ENCODE measurements at places on chromosomes 3 and 15.
A peak's percentile ranks its signal among the peaks of the same experiment; 100 is the strongest.

GRCh38 chr3:71423151-71423906, 160.2 kb downstream of the FOXP1 start:
- no peaks in the 10 kb centered on the region for H3K27me3 ChIP-seq
- no peak overlapping the region for H3K4me3 ChIP-seq
- peaks cover 25% of the 10 kb centered on the region for H3K4me1 ChIP-seq
- no peak overlapping the region for H3K27ac ChIP-seq
- DNase-seq, result peak; percentile 74

DNA sequence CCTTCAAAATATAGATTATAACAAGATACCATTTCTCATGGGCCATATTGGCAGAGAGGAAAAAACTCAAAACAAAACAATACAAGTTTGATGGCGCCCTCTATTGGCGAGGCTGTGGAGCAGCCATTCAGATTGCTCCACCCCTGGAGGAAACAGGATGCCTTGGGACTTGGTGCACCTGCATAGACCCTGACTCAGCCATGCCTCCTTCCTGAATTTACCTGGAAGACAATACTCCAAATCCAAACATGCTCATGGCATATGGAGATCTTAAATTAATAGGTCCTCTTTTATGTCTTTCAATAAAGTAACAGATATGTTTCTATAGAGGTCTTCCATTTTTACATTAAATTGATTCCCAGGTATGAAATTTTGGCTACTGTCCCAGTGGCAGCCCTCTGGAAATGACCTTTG, 90.0 kb downstream of the APBA2 start:
- no peak for DNase-seq
- no peaks in the 10 kb centered on the region for H3K4me1 ChIP-seq
- no peaks in the 10 kb centered on the region for H3K27me3 ChIP-seq
- no peaks in the 10 kb centered on the region for H3K36me3 ChIP-seq
- no peak overlapping the region for H3K4me3 ChIP-seq
- no peak overlapping the region for H3K27ac ChIP-seq

- no peak overlapping the region for H3K27ac ChIP-seq
- no peaks in the 10 kb centered on the region for H3K27me3 ChIP-seq
- H3K36me3 ChIP-seq, result peaks cover 49% of the 10 kb centered on the region
- H3K4me3 ChIP-seq, result no peak overlapping the region
- H3K4me1 ChIP-seq, result no peaks in the 10 kb centered on the region
- DNase-seq, result no peak
Observed at GRCh38 chr3:138684396-138684795, 75.8 kb downstream of the FAIM start.

GRCh38 chr3:195175076-195175475, 95.9 kb downstream of the XXYLT1 start:
- no peak for DNase-seq
- no peak overlapping the region for H3K27ac ChIP-seq
- H3K27me3 ChIP-seq, result no peaks in the 10 kb centered on the region
- H3K4me3 ChIP-seq, result no peak overlapping the region
- H3K4me1 ChIP-seq, result peaks cover 46% of the 10 kb centered on the region

- peaks cover 10% of the 10 kb centered on the region for H3K27me3 ChIP-seq
- no peak overlapping the region for H3K27ac ChIP-seq
- H3K4me3 ChIP-seq, result no peak overlapping the region
- DNase-seq, result no peak
- H3K36me3 ChIP-seq, result no peaks in the 10 kb centered on the region
Observed at GRCh38 chr3:127368186-127369032, 80.6 kb upstream of the PRR20G start.

DNA sequence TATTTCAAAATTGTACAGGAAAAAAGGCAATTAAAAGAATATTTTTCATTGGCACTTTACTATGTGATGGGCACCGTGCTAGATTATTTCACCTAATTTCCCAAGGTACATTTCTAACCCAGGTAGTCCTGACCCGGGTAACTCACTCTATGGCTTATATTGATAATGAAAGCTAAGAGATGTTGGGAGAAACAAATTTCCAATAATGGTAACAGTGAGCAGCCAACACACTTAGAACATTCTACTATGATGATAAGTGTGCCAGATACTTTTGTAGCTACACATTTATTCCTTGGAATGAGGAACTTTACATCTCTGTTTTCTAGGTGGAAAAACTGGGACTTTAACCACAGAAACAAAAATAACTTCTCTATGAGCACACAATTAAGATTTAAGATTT, 7.5 kb downstream of the CCNL1 start:
- peaks cover 89% of the 10 kb centered on the region for H3K36me3 ChIP-seq
- H3K4me1 ChIP-seq, result peaks cover 43% of the 10 kb centered on the region
- H3K4me3 ChIP-seq, result no peak overlapping the region
- no peak for DNase-seq

GRCh38 chr3:98754483-98754882, 8.7 kb upstream of the ST3GAL6 start:
- H3K27ac ChIP-seq, result no peak overlapping the region
- no peaks in the 10 kb centered on the region for H3K36me3 ChIP-seq
- peaks cover 4% of the 10 kb centered on the region for H3K4me1 ChIP-seq
- H3K4me3 ChIP-seq, result no peak overlapping the region
- no peaks in the 10 kb centered on the region for H3K27me3 ChIP-seq

DNA sequence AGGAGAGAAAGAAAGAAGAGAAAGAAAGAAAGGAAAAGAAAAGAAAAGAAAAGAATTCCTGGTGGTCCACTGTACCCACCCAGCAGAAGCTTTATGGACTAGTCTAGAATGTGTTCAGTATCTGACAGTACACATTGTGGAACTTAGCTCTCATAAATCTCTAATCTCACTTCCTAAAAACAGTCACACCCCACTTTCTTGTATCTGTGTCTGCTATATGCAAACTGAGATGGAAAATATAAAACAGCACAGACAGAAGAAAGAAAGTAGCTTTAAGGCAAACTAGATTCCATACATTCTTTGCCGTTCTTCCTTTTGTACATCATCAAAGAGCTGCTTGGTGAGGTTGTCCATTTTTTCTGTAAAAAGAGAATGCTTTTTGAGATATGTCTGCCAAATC, 41.1 kb upstream of the GNB5 start:
- H3K27ac ChIP-seq, result no peak overlapping the region
- H3K36me3 ChIP-seq, result peaks cover 60% of the 10 kb centered on the region
- H3K4me1 ChIP-seq, result no peaks in the 10 kb centered on the region
- H3K4me3 ChIP-seq, result no peak overlapping the region
- DNase-seq, result no peak
- no peaks in the 10 kb centered on the region for H3K27me3 ChIP-seq

GRCh38 chr3:29525254-29525881, 244.5 kb downstream of the RBMS3 start:
- no peaks in the 10 kb centered on the region for H3K36me3 ChIP-seq
- peak overlapping the region; percentile 70 for H3K27ac ChIP-seq
- DNase-seq, result peak; percentile 78
- no peaks in the 10 kb centered on the region for H3K27me3 ChIP-seq

DNA sequence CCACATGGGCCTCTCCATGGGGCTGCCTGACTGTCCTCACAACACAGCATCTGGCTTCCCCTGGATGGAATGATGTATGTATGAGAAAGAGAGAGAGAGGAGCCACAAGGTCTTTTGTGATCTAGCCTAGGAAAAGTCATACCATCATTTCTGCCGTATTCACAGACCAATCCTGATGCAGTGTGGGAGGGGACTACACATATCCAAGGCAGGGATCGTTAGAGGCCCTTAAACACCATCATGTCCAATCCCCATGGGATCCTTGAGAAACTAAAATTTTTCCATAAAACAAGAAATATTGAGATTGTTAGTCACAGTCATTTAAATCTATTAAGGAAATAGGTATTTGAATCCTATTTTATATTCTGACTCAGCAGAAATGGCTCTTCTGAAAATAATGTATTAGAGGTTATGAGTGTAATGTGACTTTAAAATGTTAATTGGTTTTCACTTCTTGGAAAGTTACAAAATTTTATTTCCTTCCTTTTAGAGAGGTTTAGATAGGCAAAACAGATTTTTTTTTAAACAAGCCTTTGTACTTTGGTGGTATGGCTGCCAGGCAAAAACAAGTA, 65.1 kb upstream of the TSC22D2 start:
- H3K27me3 ChIP-seq, result no peaks in the 10 kb centered on the region
- H3K4me1 ChIP-seq, result no peaks in the 10 kb centered on the region
- no peak overlapping the region for H3K27ac ChIP-seq
- no peaks in the 10 kb centered on the region for H3K36me3 ChIP-seq
- no peak for DNase-seq

DNA sequence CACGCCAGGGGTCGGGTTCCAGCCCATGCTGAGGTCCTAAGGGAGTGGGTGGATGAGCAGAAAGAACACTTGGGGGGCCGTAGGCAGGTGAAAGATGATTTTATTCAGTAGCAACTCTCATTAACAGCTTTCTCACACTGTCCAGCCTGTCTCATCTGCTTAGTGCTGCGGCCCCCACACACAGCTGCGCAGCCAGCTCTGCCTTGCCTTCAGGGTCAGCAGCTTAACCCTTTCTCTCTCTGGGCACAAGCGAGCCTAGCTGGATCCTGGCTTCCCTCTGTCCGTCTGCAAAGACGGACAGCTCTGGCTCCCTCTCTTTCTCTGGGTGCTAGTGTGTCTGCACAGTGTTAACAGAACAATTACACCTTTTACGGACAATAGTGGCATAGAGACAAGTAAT, 21.3 kb downstream of the NPAP1 start:
- H3K27ac ChIP-seq, result no peak overlapping the region
- DNase-seq, result no peak
- H3K27me3 ChIP-seq, result no peaks in the 10 kb centered on the region
- H3K4me1 ChIP-seq, result no peaks in the 10 kb centered on the region

DNA sequence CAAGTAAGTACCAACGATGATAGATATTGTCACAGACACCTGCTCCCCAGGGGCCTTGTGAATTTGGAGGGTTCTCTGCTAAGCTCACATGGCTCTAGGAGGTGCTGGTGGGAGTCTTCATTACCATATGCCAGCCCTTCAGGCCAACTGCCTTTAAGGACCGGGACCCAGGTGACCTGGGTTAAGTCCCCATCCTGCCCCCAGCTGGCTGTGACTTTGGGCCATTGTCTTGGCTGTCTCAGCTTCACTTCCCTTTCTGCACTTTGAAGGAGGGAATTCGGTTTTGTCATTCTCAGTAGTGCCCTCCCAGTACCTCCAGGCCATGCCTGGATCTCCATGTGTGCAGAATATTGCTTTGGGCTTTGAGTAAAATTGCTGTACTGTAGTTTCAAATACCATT, 72.8 kb upstream of the ACAD9 start:
- H3K36me3 ChIP-seq, result peaks cover 57% of the 10 kb centered on the region
- H3K27me3 ChIP-seq, result no peaks in the 10 kb centered on the region
- no peak overlapping the region for H3K27ac ChIP-seq
- no peak overlapping the region for H3K4me3 ChIP-seq
- no peak for DNase-seq

- no peak for DNase-seq
- H3K27me3 ChIP-seq, result no peaks in the 10 kb centered on the region
- H3K27ac ChIP-seq, result no peak overlapping the region
- H3K4me3 ChIP-seq, result no peak overlapping the region
- H3K36me3 ChIP-seq, result no peaks in the 10 kb centered on the region
Observed at GRCh38 chr3:193847402-193847801, 254.4 kb downstream of the OPA1 start.

GRCh38 chr3:122066331-122067213, 11.4 kb downstream of the CD86 start:
- H3K27me3 ChIP-seq, result no peaks in the 10 kb centered on the region
- H3K4me1 ChIP-seq, result no peaks in the 10 kb centered on the region
- H3K4me3 ChIP-seq, result no peak overlapping the region
- no peak for DNase-seq
- H3K36me3 ChIP-seq, result no peaks in the 10 kb centered on the region

DNA sequence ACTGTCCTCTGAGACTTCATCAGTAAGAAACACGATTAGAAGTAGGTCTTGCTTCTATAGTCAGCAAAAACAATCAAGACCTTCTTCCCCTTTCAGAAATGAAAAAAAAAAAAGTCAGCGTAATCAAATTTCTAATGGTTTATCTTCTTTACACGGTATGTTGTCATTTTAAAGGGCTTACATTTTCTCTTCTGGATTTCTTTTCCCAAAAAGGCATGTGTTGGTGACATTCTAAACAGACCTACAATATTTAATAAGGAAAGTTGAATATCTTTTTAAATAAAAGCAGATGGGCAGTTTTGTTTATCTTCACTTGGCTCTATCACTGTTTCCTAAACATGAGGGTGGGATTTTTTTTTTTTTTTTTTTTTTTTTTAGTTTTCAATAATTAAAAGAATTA, 197.3 kb upstream of the ADAMTS9 start:
- H3K27me3 ChIP-seq, result no peaks in the 10 kb centered on the region
- H3K27ac ChIP-seq, result no peak overlapping the region
- no peaks in the 10 kb centered on the region for H3K36me3 ChIP-seq
- no peak for DNase-seq
- H3K4me1 ChIP-seq, result peaks cover 20% of the 10 kb centered on the region

DNA sequence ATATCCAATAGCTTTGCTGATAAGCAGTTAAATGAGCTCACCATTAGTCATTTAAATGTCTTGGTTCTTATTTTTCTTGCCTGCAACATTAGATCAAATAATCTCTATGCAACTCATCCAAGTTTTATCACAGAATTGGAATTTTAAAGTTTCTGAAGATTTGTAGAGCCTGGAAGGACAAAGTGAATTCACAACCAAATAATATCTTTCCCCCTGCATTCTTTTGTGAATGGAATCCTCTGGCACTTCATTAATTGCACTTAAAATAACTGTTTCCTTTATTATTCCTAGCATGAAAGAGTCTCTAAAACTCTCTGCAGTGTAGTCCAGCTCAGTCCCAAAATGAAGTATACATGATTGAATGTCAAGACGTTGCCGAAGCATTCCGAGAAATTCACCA, 345.6 kb upstream of the TGFBR2 start:
- no peaks in the 10 kb centered on the region for H3K4me1 ChIP-seq
- DNase-seq, result no peak
- H3K36me3 ChIP-seq, result no peaks in the 10 kb centered on the region
- no peak overlapping the region for H3K4me3 ChIP-seq

DNA sequence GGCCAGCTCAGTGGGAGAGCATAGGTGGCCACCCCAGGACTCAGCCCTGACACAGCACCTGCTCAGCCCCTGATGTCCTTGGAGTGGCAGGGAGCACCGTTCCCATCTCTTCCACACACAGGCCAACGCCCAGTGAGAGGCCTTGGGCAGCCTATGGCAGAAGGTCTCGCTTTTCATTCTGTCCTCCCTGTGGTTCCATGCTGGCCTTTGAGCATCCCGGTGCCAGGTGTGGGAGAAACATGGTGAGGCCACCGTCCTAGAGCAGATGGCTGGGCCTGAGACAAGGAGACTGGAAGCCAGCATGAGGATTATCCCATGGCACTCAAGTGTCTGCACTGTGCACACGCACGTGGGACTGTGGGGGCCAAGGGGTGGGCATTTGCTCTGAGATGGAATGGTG, 25.1 kb downstream of the ADCY5 start:
- H3K4me3 ChIP-seq, result no peak overlapping the region
- DNase-seq, result no peak
- H3K4me1 ChIP-seq, result peaks cover 80% of the 10 kb centered on the region

- peaks cover 10% of the 10 kb centered on the region for H3K4me1 ChIP-seq
- no peak overlapping the region for H3K4me3 ChIP-seq
- peak; percentile 52 for DNase-seq
- no peaks in the 10 kb centered on the region for H3K27me3 ChIP-seq
Observed at GRCh38 chr3:65170390-65171042, 482.7 kb upstream of the ADAMTS9 start.

Measured in stomach (tissue), 19 donors.